ENCODE measurements at places on chromosomes 7 and 10. TPM values are rescaled to one million over a fixed set of nuclear protein-coding genes. Genes with fewer than 3 reads are reported as not detected.
A peak's percentile ranks its signal among the peaks of the same experiment; 100 is the strongest.

Gene DNAH11
- total RNA-seq, result 0.13 TPM

Gene ETV1
- 98.4 TPM for total RNA-seq

Gene CH25H
- 0.40 TPM for total RNA-seq

Gene MYL7
- total RNA-seq, result 1,050 TPM

Gene GNGT1
- not detected for total RNA-seq

Gene FAM221A
- total RNA-seq, result 4.4 TPM

Gene COL26A1
- not detected for total RNA-seq

Gene SEMA3C
- 44.3 TPM for total RNA-seq

Gene UCN3
- not detected for total RNA-seq

Gene CYP3A4
- total RNA-seq, result not detected

Gene AKR1E2
- 8.0 TPM for total RNA-seq

Gene SLC13A1
- total RNA-seq, result not detected

- no peak for DNase-seq
These were observed 58.0 kb downstream of the PDSS1 start for GRCh38 chr10:26755443-26755903.

- no peak for DNase-seq
These were observed 100.6 kb downstream of the GRB10 start for GRCh38 chr7:50682079-50682478.

- no peak for DNase-seq
These were observed 469.5 kb upstream of the ZMIZ1 start for GRCh38 chr10:78599122-78599853.

DNA sequence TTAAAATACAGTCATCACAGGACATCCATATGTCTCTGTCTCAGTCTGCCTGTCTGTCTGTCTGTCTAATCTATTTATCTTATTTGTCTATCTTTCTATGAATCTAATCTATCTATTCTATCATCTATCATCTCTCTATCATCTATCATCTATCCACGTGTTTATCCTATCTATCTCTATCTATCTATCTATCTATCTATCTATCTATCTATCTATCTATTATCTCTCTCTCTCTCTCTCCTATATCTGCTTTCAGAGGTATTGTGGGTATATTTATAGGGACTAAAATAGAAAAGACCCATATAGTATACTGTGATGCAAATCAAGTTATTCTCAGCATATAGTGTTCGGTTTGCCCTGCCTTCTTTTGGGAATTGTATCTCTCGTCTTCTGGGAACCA, 167.5 kb downstream of the VPS50 start:
- DNase-seq, result no peak

- peak; percentile 66 for DNase-seq
These were observed 26.4 kb upstream of the SRGN start for GRCh38 chr10:69061305-69062161.

GRCh38 chr10:108556186-108556585, 1367.1 kb downstream of the XPNPEP1 start:
- no peak for DNase-seq

DNA sequence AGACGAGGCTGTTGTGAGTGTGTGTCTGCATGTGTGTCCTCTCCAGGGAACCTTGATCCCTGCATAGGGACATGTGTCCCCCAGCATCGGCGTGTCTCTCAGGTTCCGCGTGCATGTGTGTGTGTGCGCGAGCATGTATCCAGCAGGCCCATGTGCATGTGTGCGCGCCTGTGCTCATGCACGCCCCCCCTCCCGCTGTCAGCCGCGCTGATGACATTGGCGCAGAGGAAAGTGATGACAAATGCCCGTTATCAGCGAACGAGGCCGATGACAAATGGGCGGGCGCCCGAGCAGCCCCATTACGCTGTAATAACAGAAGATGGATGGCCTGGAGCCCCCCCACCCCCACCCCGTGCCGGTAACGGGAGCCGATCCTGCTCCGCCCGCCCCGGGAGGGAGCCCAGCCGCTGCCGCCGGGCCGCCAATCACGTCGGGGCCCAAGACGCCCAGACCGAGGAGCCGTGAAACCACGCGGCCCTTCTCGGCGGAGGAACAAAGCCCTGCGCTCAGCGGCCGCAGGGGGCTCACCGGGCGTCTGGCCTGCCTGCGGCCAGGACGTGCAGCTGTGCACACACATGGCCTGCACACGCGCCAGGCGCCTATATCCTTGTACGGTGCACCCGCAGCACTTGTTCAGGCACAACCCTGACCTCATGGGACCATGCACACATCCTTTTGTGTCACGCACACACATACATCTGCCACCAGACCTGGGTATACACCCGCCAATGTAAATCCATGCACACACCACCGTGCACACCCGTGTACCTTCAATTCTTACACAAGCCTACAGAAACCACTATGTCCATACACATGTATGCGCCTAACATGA, 21.5 kb downstream of the POLL start:
- peak; percentile 56 for DNase-seq

GRCh38 chr10:17854044-17854652, 45.0 kb downstream of the MRC1 start:
- DNase-seq, result no peak

DNA sequence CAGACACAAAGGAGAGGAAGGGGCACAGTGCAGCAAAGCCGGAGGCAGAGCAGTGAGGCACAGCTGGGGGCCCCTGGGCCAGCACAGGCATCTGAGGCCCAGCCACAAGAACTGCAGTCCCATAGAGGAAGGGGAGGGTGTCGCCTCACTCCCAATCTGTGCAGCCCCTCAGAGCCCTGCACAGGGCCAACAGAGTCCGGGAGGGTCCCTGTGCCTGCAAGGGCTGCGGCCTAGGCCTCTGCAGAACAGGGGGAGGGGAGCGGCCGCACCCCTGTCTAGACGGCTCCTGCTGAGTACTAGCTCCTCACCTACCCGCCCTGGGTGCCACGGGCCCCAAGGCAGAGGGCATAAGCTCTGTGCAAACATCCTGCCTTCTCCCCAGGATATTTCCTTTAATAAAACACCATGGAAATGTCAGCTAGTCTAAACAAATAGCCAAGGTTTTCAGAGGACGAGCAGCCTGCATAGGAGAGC, 32.4 kb upstream of the RET start:
- DNase-seq, result peak; percentile 56

DNA sequence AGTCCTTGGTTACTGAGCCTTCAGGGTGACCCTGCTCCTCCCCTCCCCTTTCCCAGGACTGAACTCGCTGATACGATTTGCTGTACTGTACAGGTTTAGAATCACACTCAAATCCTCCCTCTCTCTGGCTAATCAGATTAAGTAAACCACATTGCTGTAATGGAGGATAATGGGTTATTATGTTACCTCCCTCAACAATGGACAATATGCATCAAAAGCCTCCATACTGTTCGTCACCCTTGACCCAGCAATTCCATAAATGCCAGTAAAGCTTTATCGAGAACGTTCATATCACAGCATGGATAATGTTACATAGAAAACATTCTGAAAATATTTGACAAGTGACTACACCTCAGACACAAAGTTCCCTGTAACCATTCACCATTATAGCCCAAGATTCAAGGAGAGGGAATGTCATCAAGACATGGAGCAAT, 61.7 kb downstream of the FAM107B start:
- no peak for DNase-seq

GRCh38 chr7:81666209-81666608, 103.6 kb downstream of the HGF start:
- no peak for DNase-seq

DNA sequence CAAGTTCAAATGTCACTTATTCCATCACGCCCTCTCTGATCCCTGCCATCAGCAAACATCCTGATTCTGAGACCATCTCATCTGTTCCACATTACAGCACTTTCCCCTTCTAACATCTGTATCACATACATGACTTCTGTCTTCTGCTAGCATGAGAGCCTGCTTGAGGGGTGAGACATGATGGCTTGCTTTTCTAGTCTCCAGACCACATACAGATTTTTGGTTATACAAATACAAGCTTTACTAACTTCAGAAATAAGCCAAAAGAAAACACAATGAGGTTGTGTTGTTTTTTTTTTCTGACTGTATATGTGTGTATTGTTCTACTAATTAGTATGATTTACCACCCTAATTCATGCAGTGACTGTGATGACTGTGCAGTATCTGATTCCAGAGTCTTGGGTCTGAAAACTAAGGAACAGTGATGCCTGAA, 34.3 kb downstream of the NAPEPLD start:
- DNase-seq, result no peak

- no peak for DNase-seq
These were observed 3.6 kb upstream of the RABGEF1 start for GRCh38 chr7:66736892-66737291.

DNA sequence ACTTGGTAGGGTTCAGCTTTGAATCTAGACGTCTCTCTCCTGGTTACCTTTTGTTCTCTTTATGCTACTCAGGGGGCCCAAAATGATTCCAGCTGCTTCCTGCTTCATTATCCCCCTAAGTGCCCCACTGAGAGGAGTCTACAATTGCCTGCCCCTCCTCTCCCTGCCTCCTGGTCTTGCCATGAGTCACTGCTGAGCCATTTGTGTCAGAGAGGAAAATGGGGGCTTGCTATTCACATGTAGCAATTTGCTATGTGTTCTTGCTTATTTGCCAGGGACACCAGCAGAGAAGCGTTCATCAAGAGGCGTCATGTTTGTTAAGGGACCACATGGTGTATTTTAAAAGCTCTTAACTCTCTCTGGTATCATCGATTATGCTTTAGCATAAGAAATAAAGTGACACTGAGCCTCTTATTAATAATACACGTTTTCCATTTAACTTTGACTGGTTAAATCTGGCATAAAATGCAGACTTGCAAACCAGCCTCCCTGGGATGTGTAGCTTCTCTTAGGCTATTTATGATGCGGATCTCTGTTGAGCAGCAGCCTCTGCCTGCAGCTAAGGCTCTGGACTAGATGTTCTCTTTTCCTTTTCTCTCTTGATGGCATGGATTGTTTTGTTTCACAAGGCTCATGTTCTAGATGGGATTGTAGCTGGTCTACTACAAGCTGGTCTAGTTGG, 239.3 kb downstream of the AUTS2 start:
- DNase-seq, result no peak

DNA sequence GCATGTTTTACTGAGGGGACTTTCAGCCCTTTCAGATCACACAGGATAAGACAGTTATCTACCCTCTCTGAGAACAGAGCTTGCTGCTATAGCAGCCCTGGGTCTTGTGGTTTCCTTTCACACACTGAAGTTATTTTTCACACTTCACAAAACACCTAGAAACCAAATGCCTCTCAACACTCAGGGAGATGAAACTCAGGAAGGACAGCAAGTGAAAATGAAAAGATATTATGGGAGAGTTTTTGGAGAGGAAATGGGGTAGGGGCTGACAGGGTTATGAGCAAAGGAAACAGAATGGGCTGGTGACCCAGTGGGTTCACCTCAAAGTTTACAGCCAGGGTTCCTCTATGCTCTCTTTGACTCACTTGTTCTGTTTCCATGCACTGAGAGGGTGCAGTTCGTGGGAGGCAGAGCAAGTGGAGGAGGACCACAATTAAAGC, 17.0 kb upstream of the GIMAP2 start:
- DNase-seq, result no peak

GRCh38 chr10:6228647-6229046, 25.9 kb downstream of the PFKFB3 start:
- no peak for DNase-seq

Measured in heart left ventricle (tissue), 16 donors.